ENCODE measurements at places on chromosomes 3 and 15.

DNA sequence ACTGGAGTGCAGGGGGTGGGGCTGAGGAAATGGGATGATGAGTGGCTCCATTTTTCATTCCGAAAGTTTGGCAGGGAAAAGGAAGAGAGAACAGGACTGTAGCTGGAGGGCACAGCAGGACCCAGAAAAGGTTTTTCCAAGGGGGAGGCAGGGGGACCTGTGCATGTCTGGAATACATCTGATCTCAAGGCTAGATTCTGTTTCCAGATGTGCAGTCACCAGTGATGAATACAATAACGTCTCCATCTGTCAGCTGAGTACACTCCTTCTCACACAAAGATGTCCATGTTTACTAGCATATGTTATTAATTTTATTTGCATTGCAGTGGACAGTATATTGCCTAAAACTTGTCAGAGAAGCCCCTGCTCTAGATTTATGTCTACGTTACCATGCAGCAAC, 39.9 kb upstream of the PRTG start:
- no peak for DNase-seq

- no peak for DNase-seq
These were observed 3.9 kb downstream of the CAMK1 start for GRCh38 chr3:9765865-9766264.

DNA sequence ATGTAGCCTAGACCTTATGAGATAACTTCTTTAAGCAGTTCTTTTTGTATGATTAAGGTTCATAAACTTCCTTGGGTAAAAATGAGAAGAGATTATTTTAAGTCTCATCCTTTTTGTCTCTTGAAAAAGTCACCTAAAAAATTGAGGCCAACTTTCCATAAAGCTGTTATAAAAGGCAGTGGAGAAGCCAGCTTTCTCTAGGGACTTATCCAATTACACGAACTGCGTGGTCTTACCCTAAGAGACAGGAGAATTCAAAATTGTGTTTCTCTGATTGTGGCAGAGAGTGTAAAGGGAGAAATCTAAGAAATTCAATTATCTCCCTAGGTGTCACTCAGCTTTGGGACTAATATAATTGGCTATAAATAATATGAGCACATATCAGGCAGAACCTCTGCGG, 262.0 kb downstream of the SHOX2 start:
- DNase-seq = no peak

- peak; percentile 56 for DNase-seq
These were observed 690.8 kb upstream of the ARPP21 start for GRCh38 chr3:34948517-34948916.

GRCh38 chr3:132225664-132226063, 91.5 kb upstream of the ACP3 start:
- no peak for DNase-seq

DNA sequence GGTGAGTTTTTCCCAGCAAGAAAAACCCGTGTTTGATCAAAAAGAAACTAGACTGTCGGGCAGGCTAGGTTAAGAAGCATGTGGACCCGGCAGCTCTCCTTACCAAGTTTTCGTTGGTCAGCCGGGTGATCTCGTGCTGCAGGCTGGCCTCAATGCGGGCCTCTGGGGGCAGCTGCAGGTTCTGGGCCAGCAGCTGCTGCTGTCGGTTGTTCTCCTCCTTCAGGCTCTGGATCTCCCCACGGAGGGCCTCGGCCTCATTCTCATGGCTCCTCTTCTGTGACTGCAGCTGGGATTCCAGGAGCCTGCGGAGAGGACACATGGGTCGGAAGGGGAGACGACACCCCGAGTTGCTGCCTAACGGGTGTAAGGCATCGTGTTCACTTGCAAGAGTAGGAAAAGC, 44.5 kb upstream of the MYO5C start:
- no peak for DNase-seq

- DNase-seq = peak; percentile 36
These were observed 8.8 kb downstream of the NEK10 start for GRCh38 chr3:27360113-27361078.

GRCh38 chr3:46981932-46982471, 2.5 kb downstream of the NBEAL2 start:
- DNase-seq = no peak

DNA sequence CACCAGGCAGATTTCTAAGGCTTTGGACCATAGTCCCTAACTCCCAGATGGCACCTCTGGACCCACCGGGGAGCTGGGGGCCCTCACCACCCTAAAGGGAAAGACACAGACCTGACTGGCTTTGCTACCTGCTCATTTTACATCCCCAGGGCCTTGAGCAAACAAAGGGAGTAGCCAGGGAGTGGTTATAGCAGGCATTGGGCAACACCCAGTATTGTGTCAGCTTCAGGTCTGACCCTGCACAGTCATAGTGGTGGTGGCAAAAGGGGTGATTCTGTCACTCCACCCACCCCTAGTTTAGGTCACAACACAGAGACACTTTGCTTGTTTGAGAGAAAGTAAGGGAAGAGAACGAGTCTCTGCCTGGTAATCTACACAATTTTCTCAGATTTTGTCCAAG, 352.5 kb downstream of the DIPK2A start:
- no peak for DNase-seq

- no peak for DNase-seq
These were observed 31.7 kb downstream of the BOC start for GRCh38 chr3:113243071-113243470.

DNA sequence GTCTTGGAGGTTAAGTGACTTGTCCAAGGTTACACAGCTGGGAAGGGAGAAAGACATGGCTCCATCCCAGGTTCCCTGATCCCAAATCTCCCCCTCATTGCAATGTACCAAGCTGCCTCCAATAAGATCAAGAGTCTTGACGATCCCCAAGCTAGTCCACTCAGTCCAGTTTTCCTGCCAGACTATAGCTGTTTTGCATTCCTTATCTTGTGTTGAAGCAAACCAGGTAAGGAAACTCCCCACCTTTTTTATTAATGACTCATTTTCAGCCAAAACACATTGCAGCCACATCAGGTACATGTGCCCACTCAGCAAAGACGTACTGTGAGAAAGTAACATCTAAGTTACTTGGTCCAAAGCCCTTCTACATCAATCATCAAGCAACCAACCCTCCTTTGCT, 41.9 kb downstream of the LIPC start:
- peak; percentile 81 for DNase-seq

- no peak for DNase-seq
These were observed 60.4 kb downstream of the MLH1 start for GRCh38 chr3:37053753-37054152.

- DNase-seq = no peak
These were observed 69.0 kb upstream of the LPP start for GRCh38 chr3:188084752-188085583.

- no peak for DNase-seq
These were observed 38.1 kb upstream of the IQSEC1 start for GRCh38 chr3:13111173-13111872.

GRCh38 chr3:29593802-29594201, 312.9 kb downstream of the RBMS3 start:
- no peak for DNase-seq

GRCh38 chr3:78256123-78256522, 1216.2 kb downstream of the ROBO2 start:
- no peak for DNase-seq

- DNase-seq = no peak
These were observed 26.2 kb downstream of the LRRFIP2 start for GRCh38 chr3:37148208-37148607.

- peak; percentile 29 for DNase-seq
These were observed 63.9 kb upstream of the HES1 start for GRCh38 chr3:194072097-194072428.

DNA sequence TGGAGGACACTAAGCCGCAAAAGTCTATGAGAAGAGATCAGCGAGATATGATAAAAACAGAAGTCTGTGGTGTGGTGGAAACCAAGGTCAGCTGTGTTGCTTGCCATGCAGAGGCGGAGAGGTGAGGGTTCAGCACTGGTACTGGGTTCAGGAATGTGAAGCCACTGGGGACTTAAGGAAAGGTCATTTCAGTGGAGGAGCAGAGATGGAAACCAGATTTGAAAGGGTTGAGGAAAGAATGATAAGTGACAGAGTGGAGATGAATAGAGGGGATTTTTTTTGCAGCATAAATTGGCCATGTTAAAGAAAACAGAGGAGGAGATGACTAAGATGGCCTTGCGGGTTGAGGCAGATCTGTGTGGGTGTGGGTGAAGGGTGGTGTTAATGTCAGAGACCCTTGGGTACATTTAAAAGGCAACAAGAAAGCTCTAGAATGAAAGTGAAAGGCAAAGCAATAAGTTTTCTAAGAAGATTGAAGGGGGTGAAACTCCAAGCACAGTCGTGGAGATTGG, 265.5 kb downstream of the ADAMTSL3 start:
- DNase-seq = no peak

DNA sequence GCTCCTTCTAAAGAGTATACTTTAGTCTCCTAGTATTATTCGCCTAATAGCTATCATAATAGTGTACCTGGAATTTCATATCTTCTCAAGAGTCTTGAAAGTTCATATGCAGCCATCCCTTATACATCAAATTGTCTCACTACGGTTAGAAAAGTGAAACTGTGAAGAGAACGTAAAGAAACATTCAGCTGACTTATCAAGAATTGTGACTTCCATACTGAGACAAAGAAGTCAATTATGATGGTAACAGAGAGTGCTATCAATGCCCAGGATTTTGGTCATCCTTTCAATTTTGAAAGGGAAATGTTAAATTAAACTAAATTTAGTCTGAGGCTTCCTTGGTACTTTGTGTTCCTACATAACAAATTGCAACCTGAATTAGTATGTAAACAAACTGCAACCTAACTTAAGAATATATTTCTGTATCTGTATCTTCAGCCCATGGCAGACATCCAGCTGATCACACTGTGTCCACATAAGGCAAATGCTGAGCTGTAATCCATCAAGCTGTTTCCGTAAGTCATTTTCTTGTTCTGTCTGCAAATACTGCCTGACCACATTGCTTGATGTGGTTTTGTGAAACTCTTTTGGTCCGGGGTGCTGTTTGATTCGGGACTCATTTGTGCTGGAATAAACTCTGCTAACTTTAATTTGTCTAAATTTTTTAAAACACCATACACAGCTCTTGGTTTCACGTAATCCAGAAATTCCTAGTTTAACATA, 469.6 kb downstream of the SI start:
- peak; percentile 32 for DNase-seq

DNA sequence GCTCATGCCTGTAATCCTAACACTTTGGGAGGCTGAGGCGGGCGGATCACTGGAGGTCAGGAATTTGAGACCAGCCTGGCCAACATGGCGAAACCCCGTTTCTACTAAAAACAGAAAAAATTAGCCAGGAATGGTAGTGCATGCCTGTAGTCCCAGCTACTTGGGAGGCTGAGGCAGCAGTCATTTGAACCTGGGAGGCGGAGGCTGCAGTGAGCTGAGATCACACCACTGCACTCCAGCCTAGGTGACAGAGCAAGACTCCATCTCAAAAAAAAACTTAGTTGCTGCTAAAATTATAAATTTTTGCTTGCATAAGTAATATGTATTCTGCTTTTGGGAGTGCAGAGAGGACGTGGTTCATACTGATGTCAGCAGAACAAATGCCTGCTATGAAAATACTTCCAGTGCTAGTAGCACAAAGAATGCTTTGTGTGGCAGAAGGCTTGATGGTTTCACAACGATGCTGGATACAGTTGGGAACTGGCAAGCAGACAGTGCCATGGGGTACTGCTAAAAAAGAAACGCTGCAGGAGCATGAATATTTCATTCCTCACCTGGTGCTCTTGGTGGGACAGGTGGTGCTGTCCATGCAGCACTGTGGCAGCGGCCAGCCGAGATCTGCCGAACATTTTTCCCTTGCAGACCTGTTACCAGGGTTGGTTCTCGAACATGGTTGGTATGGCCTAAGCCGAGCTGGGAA, 31.1 kb downstream of the FBXL22 start:
- no peak for DNase-seq

DNA sequence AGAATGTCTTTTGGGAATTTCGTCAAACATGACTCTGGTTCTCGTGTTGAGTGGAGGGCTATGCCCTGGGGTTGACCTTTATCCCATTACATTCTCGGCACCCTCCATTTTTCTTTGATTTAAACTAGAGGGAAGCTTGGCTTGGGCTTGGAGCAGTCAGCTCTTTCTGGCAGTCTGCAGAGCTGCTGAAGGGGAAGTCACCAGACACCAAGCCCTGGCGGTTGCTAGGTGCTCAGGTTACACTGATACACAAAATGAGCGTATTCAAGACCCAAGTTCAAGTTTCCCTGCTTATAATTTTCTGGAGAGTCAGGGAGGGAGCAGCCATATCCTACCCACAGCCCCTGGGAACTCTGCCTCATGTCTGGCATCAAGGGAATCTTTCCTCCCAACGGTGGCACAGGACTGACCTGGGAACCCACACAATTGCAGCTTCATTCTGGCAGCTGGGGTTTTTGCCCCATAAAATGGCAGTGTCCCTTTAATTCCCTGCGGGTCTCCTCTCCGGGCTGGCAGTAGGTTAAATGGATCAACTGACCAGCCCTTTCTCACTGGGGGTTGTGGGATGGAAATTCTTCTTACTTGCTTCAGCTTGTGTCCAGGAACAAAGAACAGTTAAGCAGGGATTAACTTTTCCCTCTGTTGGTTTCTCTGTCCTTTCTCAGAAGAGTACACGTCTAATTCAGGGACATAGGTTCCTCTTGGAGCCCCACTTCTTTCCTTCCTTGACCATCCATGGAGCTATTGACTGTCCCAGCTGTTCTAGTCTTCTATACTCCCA, 110.0 kb upstream of the DLG1 start:
- DNase-seq = peak; percentile 65

- peak; percentile 2 for DNase-seq
These were observed 14.5 kb upstream of the HYKK start for GRCh38 chr15:78492872-78493271.

DNA sequence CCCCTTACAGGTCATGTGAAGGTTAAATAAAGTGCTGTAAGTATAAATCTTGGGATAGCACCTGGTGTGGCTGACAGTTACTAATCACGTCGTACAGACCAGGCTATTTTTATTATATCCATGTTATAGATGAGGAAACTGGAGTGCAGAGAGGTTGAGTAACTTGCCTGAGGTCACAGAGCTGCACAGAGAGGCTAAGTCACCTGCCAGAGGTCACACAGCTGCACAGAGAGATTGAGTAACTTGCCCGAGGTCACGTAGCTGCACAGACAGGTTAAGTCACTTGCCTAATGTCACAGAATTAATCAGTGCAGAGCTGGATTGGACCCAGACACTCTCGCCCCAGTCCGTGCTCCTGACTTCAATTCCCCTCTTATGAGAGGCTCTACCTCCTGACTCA, 171.5 kb downstream of the NUP210 start:
- DNase-seq = no peak

- DNase-seq = no peak
These were observed 129.0 kb upstream of the THBS1 start for GRCh38 chr15:39451871-39452270.

- no peak for DNase-seq
These were observed 160.1 kb downstream of the FBLN2 start for GRCh38 chr3:13708871-13709595.

GRCh38 chr3:176663837-176664831, 533.1 kb downstream of the TBL1XR1 start:
- peak; percentile 68 for DNase-seq

Data from astrocyte of the spinal cord (primary cell).